ENCODE measurements at places on chromosomes 1 and 21. TPM values are rescaled to one million over a fixed set of nuclear protein-coding genes. Genes with fewer than 3 reads are reported as not detected.

DNA sequence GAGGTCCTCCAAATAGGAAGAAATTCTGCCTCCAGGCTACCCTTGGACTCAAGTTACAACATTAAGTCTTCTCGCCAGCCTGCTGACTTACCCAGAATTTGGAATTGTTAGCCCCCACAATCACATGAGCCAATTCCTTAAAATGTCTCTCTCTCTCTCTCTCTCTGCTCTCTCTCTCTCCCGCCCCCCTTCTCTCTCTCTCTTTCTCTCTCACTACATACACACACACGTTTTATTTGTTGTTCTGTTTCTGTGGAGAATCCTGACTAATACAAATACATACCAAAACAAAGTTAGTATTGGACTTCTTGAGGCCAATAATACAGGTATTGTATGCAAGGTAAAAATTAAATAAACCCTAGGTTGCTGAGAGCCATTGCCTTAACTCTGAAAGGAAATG is 72.1 kb downstream of the TNFSF18 start:
- H3K27me3 ChIP-seq = no peaks in the 10 kb centered on the region
- no peak overlapping the region for H3K27ac ChIP-seq
- H3K4me3 ChIP-seq = no peak overlapping the region

TMPRSS3 gene
- 0.34 TPM for total RNA-seq

GRCh38 chr21:43302769-43303168 is 124.2 kb downstream of the SIK1 start:
- H3K36me3 ChIP-seq = no peaks in the 10 kb centered on the region
- H3K27ac ChIP-seq = peak overlapping the region; percentile 67
- peaks cover 70% of the 10 kb centered on the region for H3K4me1 ChIP-seq
- peaks cover 3% of the 10 kb centered on the region for H3K27me3 ChIP-seq
- no peak for DNase-seq

GRCh38 chr1:117719004-117719403 is 113.2 kb downstream of the TENT5C start:
- no peaks in the 10 kb centered on the region for H3K36me3 ChIP-seq
- no peaks in the 10 kb centered on the region for H3K27me3 ChIP-seq
- H3K4me1 ChIP-seq = no peaks in the 10 kb centered on the region
- H3K4me3 ChIP-seq = no peak overlapping the region
- DNase-seq = no peak

C1orf226 gene
- total RNA-seq = 7.1 TPM

DNA sequence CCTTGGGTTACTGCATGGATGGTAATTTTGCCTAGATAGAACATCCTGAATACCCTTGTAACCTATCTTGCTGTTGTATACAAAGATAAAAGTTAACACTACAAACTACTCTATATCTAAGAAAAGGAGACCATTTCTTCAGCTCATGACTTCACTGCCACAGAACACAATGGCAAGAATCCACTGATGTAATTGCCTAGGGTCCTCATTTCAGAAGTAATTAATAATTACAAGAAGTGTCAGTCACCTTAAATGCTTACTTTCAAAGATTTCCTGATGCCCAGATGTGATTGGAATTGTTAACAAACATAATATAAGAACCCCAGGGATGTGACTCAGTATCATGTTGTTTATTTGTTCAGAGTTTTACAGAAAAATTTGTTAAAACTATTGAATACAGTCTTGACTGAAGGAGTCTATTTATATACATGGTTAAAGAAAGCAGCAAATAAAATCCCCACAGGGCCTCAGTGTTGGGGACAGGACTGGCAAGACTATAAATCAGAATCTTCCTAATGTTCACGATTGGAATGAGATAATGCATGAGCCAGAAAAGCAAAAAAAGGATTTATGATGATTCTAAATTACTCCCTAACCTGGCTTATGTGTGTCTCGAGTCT is 83.9 kb downstream of the CRB1 start:
- no peaks in the 10 kb centered on the region for H3K27me3 ChIP-seq
- no peak for DNase-seq

INSRR gene
- total RNA-seq = not detected

DNA sequence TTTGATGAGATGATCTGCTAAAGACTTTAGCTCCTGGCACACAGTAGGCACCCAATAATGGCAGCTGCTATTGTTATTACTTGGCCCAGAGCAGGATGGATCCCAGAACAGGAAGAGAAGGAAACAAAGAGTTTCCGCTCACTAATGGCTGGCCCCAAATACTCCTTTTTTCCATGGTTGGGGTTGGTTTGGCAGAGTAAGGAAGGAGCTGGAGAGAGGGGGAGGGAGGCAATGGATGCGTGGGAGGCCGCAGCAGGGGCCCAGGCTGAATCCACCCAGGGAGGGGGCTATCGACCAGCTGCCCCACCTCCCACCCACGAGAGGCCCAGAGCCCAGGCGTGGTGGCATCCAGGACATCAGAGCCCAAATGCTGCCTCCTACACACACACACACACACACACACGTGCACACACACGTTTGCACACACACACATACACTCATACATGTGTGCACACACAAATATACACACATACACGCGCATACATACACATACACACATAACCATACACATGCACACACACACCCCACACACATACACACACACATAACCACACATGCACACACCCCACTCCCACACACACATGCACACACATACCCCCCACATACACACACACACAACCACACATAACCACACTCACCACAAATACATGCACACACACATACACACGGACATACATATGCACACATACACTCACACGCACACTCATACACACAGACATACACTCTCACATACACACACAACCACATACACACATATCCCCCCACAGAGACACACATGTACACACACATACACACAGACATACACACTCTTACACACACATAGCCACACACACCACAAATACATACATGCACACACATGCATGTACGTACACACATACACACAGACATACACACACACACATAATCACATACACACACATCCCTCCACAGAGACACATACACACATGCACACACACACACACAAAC is 25.2 kb downstream of the C1QB start:
- no peak for DNase-seq
- H3K4me3 ChIP-seq = no peak overlapping the region
- no peaks in the 10 kb centered on the region for H3K4me1 ChIP-seq
- H3K27ac ChIP-seq = no peak overlapping the region
- H3K27me3 ChIP-seq = peaks cover 36% of the 10 kb centered on the region
- H3K36me3 ChIP-seq = no peaks in the 10 kb centered on the region

Measured in suprapubic skin (tissue), 4 donors.